MG63 (cell line): ENCODE measurements at places on chromosomes 7 and 10. TPM values are rescaled to one million over a fixed set of nuclear protein-coding genes. Genes with fewer than 3 reads are reported as not detected.

Gene PRSS1
- not detected in 2 replicates for total RNA-seq

Gene KCNIP2
- total RNA-seq = not detected in 2 replicates

Gene VWDE
- total RNA-seq = not detected in 2 replicates

Gene THNSL1
- total RNA-seq = 7.3 and 9.1 TPM in 2 replicates

Gene CRHR2
- not detected in 2 replicates for total RNA-seq

Gene NKX2-3
- 0.46 TPM in 1 of 2 replicates, not detected in the other for total RNA-seq

Gene PODXL
- total RNA-seq = 1.0 and 1.2 TPM in 2 replicates

Gene DNAH11
- not detected in 2 replicates for total RNA-seq

Gene ANKRD30A
- not detected in 2 replicates for total RNA-seq

Gene C10orf53
- not detected in 2 replicates for total RNA-seq

Gene C10orf143
- 2.8 and 3.6 TPM in 2 replicates for total RNA-seq

Gene FAM25C
- 4.6 TPM in 1 of 2 replicates, not detected in the other for total RNA-seq

Gene ACTL6B
- total RNA-seq = not detected in 2 replicates

Gene GRID1
- 0.10 and 0.15 TPM in 2 replicates for total RNA-seq

Gene NEUROG3
- not detected in 2 replicates for total RNA-seq

Gene SYT15B
- 0.26 and 1.1 TPM in 2 replicates for total RNA-seq

Gene ARHGEF35
- 0.76 TPM in 2 replicates for total RNA-seq

Gene TEX36
- not detected in 2 replicates for total RNA-seq

Gene CALCR
- not detected in 2 replicates for total RNA-seq

Gene RINT1
- total RNA-seq = 4.3 and 7.8 TPM in 2 replicates

Gene TRIL
- total RNA-seq = 0.03 TPM in 1 of 2 replicates, not detected in the other

Gene CLDN3
- not detected in 2 replicates for total RNA-seq

Gene GDF2
- not detected in 2 replicates for total RNA-seq

Gene CELF2
- 1.5 and 9.7 TPM in 2 replicates for total RNA-seq

Gene FOXP2
- total RNA-seq = 0.20 TPM in 1 of 2 replicates, not detected in the other

Gene WDR86
- total RNA-seq = not detected in 2 replicates

Gene ZNF722
- not detected in 2 replicates for total RNA-seq

Gene HKDC1
- 0.20 TPM in 1 of 2 replicates, not detected in the other for total RNA-seq

Gene SPDYE8
- total RNA-seq = not detected in 2 replicates

Gene RBP3
- total RNA-seq = not detected in 2 replicates

Gene BICC1
- 15.2 and 21.8 TPM in 2 replicates for total RNA-seq

Gene STX1A
- 3.8 and 7.8 TPM in 2 replicates for total RNA-seq

Gene RNF32
- 1.8 and 5.2 TPM in 2 replicates for total RNA-seq

Gene TMEM139
- not detected in 2 replicates for total RNA-seq
